ENCODE measurements at places on chromosomes 11 and 22.

DNA sequence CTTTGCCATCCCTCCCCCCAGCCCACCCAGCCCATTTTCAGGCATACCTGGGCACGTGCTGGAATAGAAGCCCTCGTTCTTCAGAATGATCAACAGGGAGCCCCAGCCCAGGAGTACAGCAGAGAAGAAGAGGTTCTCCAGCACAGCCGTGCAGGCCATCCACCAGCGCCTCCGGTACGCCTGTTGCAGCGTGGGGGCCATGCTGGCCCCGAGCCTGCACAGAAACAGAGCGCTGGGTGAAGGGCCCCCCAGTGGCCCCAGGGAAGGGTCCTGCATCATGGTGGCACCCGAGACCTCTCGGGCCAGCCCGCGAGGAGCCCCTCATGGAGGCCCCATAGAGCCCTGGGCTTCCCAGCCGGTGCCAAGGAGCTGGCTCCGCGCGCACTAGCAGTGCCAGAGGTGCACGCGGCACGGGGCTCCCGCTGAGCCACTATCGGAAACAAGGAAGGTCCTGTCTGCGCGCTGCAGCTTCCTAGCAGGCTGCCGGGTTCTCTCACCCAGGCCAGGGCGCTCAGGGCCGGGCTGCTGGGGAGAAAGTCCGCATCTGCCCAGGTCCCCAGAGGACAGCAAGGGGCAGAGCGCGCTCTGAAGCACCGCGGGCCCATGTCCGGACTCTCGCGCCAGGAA lies 1.5 kb downstream of the SLC43A1 start:
- no peak for DNase-seq

- DNase-seq = no peak
Measured at GRCh38 chr11:2836315-2837095, 49.1 kb downstream of the CDKN1C start.

GRCh38 chr11:27116684-27117083 lies 76.1 kb downstream of the BBOX1 start:
- DNase-seq = no peak

DNA sequence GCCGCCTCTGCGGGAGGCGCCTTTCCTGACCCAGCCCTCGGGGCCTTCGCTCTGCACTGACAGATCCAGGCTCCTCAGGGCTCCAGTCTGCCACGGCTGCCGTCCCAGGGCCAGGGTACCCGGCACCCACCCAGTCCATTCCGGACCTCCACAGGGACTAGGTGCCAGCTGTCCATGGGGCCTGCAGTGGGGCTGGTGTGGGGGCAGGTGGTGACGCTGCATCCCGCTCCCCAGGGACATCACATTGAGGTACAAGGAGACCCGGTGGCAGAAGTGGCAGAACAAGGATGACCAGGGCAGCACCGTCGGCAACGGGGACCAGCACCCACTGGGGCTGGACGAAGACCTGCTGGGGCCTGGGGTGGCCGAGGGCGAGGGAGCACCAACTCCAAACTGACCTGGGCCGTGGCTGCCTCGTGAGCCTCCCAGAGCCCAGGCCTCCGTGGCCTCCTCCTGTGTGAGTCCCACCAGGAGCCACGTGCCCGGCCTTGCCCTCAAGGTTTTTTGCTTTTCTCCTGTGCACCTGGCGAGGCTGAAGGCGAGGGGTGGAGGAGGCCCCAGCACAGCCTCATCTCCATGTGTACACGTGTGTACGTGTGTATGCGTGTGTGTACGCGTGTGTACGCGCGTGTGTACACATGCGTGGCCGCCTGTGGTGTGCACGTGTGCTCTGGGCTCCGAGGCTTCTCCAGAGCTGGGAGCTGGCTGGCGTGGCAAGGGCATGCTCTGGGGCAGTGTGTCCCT lies 16.7 kb downstream of the RNH1 start:
- DNase-seq = no peak

DNA sequence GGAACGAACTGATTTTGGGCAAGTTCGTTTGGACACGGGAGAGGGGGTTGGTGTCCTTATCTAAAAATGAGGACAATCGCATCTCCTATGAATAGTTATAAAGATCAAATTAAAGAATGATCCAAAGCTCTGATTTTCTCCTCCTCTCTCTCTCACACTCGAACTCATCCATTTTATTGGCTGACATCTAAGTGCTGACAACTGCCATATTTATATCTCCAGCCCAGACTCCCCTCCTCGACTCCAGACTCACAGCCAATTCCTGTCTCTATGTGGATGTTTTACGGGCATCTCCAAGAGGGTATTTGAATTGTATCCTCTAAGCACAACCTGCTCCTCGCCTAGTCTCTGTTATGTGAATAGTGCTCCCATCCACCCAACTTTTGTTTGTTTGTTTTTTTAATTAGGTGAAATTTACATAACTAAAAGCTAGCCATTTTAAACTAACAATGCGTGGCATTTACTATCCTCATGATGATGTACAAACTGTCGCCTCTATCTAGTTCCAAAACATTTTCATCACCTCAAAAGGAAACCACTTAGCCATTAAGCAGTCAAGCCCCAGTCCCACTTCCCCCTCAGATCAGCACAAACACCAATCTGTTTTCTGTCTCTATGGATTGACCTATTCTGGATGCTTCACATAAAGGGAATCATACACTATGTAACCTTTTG lies 4.0 kb downstream of the SYN3 start:
- DNase-seq = no peak

DNA sequence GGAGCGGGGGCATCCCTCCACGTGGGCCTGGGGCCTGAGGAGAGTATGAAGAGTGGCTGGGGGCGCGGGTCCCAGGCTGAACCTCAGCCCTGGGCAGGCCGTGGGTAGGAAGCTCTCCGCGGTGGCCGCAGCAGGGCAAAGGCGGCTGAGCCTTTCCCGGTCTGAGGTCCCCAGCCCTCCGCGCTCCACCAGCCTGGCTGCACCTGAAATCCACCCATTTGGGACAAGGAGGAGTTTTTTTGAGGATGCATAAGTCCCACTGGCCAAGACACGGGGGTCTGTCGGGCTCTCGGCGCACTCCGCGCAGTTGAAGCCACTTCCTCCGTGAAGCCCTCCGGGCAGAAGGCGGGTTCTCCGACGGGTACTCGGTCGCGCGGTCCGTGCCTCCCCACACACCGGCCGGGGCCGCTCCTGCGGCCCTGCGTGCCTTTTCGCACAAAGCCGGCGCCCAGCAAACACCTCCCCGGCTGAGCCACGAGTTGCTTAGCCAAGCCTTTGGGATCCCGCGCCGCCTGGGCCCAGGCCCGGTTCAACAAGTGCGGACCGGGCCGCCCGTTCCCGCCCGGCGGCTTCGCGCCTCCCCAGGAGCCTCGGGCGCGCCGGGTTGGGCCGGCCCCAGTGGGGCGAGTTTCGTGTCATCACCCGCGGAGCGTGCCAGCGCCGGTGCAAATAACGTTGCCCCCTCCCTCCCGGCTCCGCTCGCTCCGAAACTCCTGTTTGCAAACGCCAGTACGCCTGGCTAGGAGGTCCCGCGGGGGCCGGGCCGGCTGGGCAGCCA lies 666 bp upstream of the OVOL1 start:
- DNase-seq = no peak

DNA sequence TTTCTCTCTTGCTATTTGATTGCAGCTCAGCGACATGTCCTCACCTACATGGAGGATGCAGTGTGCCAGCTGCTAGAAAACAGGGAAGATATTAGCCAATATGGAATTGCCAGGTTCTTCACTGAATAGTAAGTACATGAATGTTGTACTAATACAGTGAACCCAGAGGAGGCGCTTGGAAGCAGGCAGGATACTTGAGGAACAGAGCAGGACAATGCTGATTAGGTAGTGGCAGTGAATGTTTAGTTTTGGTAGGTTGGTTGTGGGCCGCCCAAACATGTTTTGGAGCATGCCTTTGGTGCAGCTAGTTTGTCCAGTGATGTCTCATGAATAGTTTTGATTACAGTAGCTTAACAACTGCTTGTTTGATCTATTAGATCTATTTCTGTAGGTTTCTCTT lies 50.6 kb downstream of the CSTPP1 start:
- DNase-seq = no peak

GRCh38 chr11:113778111-113778910 lies 1.3 kb upstream of the CLDN25 start:
- no peak for DNase-seq

All from cortex of kidney (tissue), 1 donor.